Hypothalamus (tissue), 51 donors: ENCODE measurements at places on chromosomes 13 and 19.

DNA sequence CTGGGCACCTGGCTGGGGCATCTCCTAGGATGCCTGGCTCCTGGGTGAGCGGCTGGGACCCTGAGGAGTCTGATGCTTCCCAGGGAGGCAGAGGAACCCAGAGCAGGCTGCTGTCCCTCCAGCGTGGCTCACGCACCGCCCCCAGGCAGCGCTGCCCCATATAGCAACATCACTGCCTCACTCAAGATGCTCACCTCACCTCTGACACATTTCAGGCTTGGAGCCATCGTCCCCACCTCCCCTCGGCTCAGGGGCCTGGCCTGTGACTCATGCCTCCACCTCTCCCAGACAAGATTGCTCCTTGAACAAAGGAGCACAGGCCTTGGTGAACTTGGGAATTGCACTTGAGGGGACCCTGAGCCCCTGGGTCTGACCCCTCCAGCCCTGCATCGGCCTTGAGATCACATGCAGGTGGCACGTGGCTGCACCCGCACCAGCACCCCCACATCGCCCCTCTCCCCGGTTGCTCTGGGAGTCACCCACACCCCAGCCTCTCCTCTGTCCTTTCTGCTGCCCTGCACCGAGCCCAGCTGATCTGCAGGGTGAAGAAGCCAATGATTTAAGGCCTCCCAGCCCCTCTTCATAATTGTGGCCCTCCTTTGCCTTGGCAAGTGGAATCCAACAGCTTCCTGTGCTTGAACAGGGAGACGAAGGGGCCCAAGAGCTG lies 11.2 kb downstream of the CEBPA start:
- no peak for DNase-seq

GRCh38 chr13:47545201-47546024 lies 455.7 kb downstream of the SUCLA2 start:
- DNase-seq = no peak

DNA sequence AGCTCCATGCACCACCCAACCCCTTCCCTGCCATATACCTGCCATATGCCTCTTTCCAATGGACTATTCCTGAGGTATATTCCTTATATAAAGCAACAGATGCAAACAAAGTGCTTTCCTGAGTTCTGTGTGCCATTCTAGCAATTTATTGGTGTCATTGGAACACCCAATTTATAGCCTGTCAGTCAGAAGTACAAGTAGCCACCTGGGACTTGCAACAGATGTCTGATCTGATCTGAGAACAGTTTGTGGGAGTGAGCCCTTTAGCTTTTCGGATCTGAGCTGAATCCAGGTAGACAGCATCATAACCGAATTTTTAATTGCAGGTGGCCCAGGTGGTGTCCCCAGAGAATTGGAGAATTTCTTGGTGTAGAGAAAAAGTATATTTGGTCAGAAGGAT lies 963 bp upstream of the FPR3 start:
- DNase-seq = no peak

DNA sequence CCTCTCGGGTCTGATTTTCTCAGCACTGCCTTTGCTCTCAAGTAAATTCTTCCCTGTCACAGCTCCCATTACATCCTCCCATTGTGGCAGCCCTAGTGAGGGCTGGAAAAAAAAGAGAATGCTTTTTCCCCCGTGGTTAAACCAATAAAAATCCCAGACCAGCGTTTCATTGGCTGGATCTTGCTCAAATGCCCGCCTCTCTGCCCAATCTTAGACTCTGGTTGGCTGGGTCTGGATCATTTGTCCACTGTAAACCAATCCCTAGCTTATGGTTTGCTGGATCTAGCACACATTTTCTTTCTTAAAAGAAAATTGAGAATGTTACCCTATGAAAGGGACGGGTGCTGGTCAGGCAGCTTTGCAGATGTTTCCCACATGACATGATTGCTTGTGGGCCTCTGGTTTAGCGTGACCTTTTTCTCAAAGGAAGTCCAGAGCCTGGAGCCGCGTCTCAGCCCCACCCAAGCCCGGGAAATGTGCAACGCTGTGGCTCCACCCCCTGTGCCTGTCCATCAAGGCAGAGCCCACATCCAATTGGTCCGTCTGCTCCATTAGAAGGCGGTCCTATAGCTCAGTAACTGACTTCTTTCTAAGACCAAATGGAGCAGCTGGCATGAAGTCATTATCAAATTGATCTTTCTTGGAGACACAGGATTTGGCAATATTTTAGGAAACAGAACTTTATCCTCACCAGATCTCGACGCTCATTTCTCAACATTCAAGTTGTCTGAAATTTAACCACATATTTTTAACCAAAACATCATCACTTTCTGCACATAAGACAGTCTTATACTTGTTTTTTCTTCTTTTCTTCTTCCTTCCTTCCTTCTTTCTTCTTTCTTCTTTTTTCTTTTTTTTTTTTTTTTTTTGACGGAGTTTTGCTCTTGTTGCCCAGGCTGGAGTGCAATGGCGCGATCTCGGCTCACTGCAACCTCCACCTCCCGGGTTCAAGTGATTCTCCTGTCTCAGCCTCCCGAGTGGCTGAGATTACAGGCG lies 2.6 kb upstream of the MCEMP1 start:
- no peak for DNase-seq

DNA sequence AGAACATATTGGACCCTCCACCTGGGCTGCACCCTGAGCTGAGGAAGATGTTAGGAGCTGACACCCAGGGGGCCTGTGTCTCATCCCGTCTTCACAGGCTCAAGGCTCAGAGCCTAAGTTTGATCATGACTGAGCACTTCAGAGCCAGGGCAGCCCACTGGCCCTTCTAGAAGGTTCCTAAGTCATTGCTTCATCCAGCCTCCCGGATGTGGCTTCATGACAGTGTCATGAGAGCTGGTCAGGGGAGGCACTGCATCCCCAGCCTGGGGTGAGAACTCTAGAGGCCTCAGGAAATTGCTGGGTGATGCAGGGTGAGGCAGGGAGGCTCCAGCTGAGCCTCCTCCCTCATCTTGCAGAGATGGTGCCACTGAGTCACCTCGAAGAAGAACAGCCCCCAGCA lies 24.9 kb upstream of the PIK3R2 start:
- DNase-seq = no peak

DNA sequence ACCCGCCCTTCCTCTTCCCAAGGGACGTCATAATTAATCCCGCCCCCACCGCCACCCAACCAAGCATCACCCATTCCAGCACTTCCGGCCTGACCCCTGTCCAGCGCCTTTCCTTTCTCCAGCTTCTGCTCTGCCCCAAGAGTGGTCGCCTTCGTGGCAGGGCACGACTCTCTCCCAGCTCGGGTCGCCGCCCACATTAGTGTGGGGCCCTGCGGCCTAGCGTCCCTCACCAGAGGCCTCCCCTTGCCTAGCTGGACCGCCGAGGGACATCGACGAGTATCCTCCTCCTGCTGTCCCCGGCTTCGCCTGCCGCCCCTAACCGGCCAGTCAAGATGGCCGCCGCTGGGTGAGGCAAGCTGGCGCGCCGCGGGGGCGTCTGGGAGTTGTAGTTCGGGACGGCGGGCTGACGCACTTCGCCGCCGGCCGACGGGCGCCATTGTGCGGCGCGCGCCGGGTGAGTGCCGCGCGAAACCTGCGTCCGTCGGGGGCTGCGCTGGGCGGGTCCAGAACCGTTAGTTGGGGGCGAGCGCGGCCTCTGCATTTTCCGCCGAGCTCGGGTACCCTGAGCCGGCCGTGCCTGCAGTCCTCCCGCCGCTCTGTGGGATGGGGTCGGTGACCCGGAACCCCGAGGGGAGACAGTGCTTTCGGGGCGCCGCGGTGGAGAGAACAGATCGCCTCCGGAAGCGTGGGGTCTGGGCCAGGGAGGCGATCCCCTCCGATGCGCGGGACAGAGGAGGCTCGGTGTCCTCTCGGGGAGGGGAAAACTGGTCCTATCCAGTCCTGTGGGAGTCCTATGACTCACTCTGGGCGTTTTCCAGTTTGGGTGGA lies at the start of gene ZNF274:
Gene ZNF274, plus strand, starts transcription at position 73 of the 828 bp plus-strand sequence. CDS start 905 bp downstream, outside the sequence.
- peak; percentile 82 for DNase-seq

GRCh38 chr19:51252306-51253079 lies 1.6 kb downstream of the SIGLECL1 start:
- no peak for DNase-seq

- peak; percentile 54 for DNase-seq
Measured at GRCh38 chr19:46990991-46991676, 28.5 kb upstream of the NPAS1 start.

DNA sequence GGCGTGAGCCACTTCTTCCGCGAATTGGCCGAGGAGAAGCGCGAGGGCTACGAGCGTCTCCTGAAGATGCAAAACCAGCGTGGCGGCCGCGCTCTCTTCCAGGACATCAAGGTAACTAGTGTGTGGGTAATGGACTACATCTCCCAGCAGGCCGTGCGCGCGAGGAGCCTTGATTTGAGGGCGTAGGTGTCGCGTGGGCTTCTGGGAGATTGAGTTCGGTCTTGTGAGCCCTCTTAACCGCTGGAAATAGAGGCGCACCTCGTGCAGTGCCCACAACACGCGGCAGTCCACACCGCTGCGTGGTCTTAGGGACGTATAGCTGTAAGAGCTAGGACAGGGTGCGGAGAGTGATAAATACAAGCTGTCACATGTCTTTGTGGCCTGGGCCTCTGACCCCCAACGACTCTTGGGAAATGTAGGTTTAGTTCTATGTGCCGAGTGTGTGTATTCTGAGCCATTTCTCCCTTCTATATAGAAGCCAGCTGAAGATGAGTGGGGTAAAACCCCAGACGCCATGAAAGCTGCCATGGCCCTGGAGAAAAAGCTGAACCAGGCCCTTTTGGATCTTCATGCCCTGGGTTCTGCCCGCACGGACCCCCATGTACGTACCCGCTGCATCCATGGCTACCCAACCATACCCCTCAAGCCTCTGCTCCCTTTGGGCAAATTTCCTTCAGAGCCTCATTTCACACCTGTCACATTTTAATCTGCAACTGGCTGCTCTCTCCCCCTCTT lies 864 bp downstream of the FTL start:
- peak; percentile 78 for DNase-seq
